Left renal pelvis (tissue), 4 donors: ENCODE measurements at places on chromosomes 4 and X. TPM values are rescaled to one million over a fixed set of nuclear protein-coding genes. Genes with fewer than 3 reads are reported as not detected.

AVPR2 gene
- 1.2 TPM for polyA plus RNA-seq

HS3ST1 gene
- 0.40 TPM for polyA plus RNA-seq

SPANXB1 gene
- not detected for polyA plus RNA-seq

NSG1 gene
- 5.4 TPM for polyA plus RNA-seq

RIPPLY1 gene
- 2.6 TPM for polyA plus RNA-seq

CPE gene
- polyA plus RNA-seq: 204 TPM

SPIN2A gene
- polyA plus RNA-seq: 9.3 TPM

BLOC1S4 gene
- 10.9 TPM for polyA plus RNA-seq

TNIP3 gene
- polyA plus RNA-seq: 1.9 TPM

TEX13A gene
- not detected for polyA plus RNA-seq

PRR32 gene
- not detected for polyA plus RNA-seq

KLF8 gene
- polyA plus RNA-seq: 6.5 TPM

ABCG2 gene
- polyA plus RNA-seq: 11.9 TPM

TTC29 gene
- polyA plus RNA-seq: 1.8 TPM

PRRG3 gene
- 5.3 TPM for polyA plus RNA-seq

BANK1 gene
- polyA plus RNA-seq: 2.5 TPM

RAB39B gene
- polyA plus RNA-seq: 3.0 TPM

DKK2 gene
- polyA plus RNA-seq: 15.7 TPM

POLN gene
- polyA plus RNA-seq: 6.7 TPM

IL2 gene
- polyA plus RNA-seq: not detected

TMPRSS11A gene
- 0.12 TPM for polyA plus RNA-seq

DMRTC1 gene
- polyA plus RNA-seq: 0.17 TPM

SLC2A9 gene
- polyA plus RNA-seq: 9.6 TPM

KCND1 gene
- polyA plus RNA-seq: 6.6 TPM

ADAM29 gene
- polyA plus RNA-seq: 0.04 TPM

ARAP2 gene
- 8.6 TPM for polyA plus RNA-seq

MAGEA3 gene
- not detected for polyA plus RNA-seq

PCYT1B gene
- 2.6 TPM for polyA plus RNA-seq

UGT2B11 gene
- polyA plus RNA-seq: 4.4 TPM

FAM184B gene
- 0.30 TPM for polyA plus RNA-seq

UBL4A gene
- 26.6 TPM for polyA plus RNA-seq

SMPX gene
- not detected for polyA plus RNA-seq
